HCEC 1CT (cell line): ENCODE measurements at places on chromosomes 11 and 22.

- no peak for DNase-seq
These were observed 138.2 kb downstream of the ETS1 start for GRCh38 chr11:128448981-128449713.

DNA sequence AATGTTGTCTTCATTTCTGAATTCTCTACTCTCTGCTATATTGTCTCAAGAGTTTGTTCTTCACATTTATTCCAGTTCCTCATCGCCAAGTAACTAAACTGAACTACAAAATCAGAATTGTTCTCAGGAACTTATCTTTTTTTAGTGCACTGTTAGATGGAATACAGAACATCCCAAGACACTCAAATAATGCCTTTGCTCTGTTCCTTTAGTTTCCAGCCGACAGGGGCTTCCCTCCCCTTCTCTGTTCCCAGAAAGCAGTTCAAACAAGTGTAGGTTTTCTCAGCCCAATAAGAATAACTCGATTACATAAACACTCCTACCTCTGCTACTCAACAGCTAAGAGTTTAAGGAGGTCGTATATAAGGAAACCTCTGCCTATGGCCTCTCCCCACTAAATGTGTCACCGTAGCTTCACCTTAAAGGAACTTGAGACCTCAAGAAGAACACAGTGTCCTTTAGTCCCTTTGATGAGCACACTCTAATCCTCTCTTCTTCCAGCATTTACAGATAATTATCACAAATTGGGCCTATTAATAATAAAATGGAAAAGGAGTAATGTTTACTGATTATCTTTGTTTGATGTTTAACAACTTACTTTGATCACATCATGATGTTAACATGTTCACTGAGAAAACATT lies 6.9 kb downstream of the POU2AF3 start:
- DNase-seq: no peak

- no peak for DNase-seq
These were observed 22.5 kb upstream of the DAGLA start for GRCh38 chr11:61657566-61658290.

DNA sequence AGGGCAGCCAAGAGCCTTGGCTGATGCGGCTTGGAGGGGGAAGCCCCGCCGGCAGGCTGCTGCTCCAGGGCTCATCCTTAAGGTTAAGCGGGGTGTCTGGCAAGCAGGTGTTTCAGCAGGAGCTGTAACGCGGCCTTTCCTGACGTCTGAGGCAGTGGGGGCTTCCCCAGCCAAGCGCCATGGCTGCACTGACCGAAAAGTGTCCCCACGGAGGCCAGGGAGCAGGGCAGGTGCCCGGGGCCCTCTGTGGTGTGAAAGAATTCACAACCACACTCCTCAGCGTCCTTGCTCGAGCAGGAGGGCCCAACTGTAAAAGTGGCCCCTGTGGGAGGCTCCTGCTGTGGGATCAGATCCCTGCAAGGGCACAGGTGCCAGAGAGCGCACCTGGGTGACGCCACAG lies 79.2 kb downstream of the DHCR7 start:
- no peak for DNase-seq

- DNase-seq: no peak
These were observed 205.7 kb downstream of the SNX19 start for GRCh38 chr11:130710497-130711012.

DNA sequence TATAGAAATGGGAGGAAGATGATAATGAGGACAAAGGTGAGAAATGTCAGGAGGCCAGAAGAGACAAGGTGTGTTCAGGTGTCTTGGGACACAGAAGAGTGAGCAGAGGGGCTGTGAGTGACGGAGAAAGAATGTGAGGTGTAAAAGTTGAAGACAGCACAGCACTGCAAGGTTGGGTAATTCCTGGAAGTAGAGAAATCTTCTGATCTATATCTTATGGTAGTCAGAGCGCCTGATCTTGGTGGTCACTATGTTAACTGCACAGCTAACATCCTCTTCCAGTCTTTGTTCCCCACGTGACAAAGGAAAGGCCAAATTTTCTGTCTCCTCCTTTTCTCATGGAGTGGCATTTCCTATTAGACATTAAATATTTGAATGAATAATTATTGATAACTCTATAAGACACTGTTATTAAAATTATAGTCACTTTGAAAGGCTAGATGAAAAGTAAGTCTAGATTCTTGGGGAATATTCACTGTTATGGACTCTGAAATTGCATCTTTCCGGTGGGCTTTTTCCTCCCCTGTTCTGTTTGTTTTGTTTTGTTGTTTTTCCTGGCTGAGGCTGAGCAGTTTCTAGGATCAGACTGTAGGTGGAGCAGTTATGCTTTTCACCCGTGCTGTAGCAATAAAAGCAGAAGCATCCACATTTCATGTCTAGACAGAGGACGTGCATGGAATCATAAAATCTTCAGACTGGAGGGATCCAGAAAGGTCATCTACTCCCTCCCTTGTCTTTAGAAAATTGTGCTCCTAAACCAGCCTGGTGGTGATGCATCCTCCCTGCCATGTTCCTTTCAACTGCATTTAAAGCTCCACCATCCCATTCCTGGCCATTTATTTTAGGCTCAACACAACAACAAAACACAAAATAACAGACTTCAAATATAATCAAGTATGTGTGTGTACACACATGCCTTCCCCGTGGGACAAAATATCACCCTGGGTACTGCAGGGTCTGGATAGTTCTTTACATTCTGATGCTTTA lies 26.6 kb downstream of the SC5D start:
- peak; percentile 36 for DNase-seq

GRCh38 chr11:21428796-21429195 lies 759.4 kb downstream of the NELL1 start:
- no peak for DNase-seq

- peak; percentile 47 for DNase-seq
These were observed 181.9 kb upstream of the BDNF start for GRCh38 chr11:27882066-27882697.

- no peak for DNase-seq
These were observed 2.1 kb downstream of the UBE2L3 start for GRCh38 chr22:21569459-21570170.

GRCh38 chr11:93467054-93467453 lies 76.1 kb downstream of the SMCO4 start:
- no peak for DNase-seq

DNA sequence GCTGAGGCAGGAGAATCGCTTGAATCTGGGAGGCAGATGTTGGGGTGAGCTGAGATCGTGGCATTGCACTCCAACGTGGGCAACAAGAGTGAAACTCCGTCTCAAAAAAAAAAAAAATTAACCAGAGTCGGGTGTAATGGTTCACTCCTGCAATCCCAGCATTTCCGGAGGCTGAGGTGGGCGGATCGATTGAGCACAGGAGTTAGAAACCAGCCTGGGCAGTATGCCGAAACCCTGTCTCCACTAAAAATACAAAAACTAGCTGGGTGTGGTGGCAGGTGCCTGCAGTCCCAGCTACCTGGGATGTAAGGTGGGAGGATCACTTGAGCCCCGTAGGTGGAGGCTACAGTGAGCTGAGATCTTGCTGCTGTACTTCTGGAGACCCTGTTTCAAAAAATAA lies 1.5 kb downstream of the RANGAP1 start:
- DNase-seq: no peak

GRCh38 chr22:41526830-41527799 lies 17.2 kb downstream of the POLR3H start:
- DNase-seq: peak; percentile 13

GRCh38 chr11:18012122-18012905 lies 533 bp downstream of the SERGEF start:
- DNase-seq: no peak

- no peak for DNase-seq
These were observed 53.6 kb upstream of the GRK3 start for GRCh38 chr22:25510876-25511275.

- no peak for DNase-seq
These were observed 8.9 kb downstream of the RIBC2 start for GRCh38 chr22:45422237-45422983.

- DNase-seq: no peak
These were observed 627 bp upstream of the APOA5 start for GRCh38 chr11:116792144-116792868.

DNA sequence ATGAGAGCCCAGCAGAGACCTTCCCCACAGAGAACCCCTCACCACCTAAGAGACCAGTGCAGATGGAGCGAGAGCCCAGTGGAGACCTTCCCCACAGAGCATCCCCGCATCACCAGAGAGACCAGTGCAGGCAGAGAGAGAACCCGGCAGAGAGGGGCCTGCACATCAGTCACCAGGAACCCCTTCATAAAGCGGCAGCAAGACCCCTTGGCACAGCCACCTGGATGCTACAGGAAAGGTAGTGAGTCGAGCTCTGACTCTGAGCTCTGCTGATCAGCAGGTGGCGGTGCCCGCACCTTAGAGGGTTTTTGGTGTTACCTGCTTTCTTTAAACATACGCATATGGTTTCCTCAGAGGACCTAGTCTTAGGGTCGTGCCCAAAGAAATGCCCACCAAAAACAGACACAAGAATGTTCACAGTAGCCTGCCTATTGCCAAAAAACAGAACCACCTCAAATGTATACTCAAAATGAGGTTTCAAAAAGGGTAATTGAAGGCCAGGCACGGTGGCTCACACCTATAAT lies 678.7 kb downstream of the BRD1 start:
- no peak for DNase-seq

- no peak for DNase-seq
These were observed 32.2 kb downstream of the TSPAN18 start for GRCh38 chr11:44758983-44759382.

GRCh38 chr11:31798554-31799434 lies 12.3 kb downstream of the PAX6 start:
- DNase-seq: no peak

DNA sequence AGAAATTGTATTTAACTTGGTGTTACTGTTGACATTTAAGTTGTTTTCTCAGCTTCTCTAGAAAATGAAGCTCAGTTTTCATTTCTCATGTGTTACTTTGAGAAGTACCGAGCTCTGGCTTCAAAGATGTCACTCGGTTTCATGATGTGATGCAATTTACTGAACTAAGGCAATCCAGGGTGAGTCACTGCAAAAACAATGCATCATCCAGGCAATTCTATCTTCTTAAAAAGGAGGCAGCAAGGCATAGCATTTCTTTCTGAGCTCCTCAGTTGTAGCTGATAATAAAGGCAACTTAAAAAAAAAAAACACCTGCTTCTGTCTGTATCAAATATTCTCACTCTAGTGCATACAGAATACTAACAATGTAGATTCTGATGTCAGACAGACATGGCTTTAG lies 91.1 kb upstream of the KCNA4 start:
- DNase-seq: no peak

DNA sequence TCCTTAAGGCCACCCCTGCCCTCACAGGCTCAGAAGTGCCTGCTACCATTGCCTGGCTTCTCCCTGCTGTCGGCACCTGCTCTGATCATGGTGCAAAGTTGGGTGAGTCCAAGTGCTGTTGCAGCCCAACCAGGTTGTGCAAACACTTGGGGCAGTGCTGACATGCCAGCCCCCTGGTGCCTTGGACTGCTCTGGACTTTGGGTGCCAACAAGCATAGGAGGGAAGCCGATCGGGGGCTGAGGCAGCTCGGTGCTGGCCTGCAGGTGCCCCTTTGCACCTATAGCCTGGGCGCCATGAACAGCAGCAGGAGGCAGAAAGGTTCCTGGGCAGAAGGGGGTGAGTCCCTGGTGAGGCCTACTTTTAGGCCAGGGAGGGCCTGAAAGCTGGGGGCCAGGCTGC lies 113.0 kb downstream of the ARHGAP20 start:
- no peak for DNase-seq

DNA sequence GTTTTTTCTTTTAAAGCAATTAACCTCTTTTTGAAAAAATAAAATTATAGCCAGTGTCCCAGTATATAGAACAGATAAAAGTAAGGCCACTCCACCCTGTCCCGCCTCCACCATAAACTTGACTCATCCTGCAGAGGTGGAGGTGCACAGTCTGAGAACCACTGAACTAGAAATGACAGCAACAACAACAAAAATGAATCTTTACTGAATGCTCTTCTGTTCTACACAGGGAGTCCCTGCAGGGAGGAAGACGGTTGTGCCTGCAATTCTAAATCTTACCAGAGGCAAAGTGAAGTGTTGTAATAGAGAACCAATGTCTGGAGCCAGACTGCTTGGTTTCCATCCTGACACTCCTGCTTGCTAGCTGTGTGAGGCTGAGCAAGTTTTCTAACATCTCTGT lies 162.3 kb downstream of the FBXO7 start:
- DNase-seq: no peak

DNA sequence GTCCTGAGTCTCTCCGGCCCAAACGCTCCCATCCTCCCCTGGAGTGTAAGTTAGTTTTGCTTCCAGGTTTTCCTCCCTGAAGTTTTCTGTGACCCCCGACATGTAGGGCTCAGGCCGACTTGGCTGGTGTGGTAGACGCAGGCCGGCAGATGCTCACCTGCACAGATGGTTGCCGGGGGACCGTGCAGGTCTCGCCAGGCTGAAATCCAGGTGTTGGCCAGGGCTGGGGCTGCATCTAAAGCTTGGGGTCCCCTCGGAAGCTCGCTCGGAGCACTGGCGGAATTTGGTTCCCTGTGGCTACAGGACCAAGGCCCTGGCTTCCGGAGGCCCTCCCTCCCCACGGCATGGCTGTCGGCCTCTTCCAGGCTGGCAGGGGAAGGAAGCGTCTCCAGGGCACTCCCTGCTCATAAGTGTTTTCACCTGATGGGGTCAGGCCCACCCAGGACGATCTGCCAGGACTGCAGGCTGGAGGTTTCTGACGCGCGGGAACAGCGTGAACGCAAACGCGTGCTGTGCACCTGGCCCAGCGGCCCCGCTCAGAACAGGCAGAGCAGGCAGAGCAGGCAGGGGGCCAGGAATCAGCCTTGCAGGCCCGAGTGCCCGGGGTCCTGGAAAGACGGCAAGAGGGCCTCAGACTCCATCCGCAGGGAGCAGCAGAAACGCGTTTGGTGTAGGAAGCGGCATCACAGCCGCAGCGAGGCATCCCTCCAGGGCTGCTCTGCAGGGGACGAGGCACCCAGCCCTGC lies 258.2 kb downstream of the BRD1 start:
- DNase-seq: no peak

DNA sequence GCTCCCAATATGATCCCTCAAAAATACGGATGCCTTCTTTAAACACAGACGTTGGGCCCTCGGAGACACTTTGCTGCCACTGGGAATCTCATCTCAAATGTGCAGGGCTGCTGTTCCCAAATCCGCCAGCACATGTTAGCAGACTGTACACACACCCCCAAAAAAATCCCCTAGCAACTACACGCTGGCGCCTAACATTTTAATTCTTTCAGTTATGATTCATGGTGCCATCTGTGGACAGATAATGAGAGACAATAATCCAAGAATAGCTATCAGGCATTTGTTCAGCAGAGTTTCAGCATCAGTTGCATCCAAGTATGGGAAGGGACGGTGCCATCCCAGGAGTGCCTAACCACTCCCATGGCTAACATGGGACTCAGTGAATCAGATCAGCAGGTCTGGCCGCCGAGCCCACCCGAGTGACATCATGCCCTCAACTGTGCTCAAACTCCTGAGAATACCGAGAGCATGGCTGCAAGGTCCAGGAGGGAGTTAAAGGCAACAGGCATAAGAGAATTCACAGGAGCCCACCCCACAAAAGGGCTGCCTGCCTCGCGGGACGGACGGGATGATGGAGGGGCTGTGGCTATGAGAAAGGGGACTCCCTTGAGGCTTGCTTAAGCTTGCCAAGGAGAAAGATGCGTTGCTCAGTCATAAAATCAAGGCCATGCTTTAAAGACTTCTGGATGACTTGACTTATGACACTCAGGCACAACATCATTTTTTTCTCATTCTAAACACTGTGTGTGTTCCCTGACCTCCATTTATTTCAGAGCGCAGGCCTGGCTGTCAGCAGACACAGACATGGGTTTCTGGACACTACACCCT lies 337.0 kb downstream of the SHANK2 start:
- no peak for DNase-seq

- DNase-seq: no peak
These were observed 462.8 kb downstream of the FAM181B start for GRCh38 chr11:82270870-82271269.

- peak; percentile 46 for DNase-seq
These were observed 504 bp downstream of the CFL1 start for GRCh38 chr11:65857500-65857852.

- DNase-seq: no peak
These were observed 15.7 kb downstream of the TIMP3 start for GRCh38 chr22:32817137-32817730.
